ENCODE measurements at places on chromosomes 1 and 21.

DNA sequence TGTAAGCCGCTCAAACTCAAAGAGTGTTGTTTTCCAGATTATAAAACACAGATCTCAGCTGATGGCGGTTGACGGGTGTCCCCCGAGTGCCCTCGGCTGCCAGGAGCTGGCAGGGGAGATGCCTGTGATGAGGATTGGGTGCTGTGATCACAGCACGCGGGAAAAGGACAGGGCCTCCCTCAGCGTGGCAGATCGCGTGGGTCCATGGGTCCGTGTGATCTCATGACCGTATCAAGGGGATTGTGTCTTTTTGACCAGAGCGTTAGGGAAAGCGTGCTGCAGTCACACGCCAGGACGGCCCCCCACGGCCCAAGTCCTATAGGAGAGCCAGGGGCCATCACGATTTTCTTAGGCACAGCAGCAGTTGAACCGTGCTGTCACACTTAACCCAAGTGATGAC lies 51.9 kb downstream of the PDE9A start:
- DNase-seq = no peak

DNA sequence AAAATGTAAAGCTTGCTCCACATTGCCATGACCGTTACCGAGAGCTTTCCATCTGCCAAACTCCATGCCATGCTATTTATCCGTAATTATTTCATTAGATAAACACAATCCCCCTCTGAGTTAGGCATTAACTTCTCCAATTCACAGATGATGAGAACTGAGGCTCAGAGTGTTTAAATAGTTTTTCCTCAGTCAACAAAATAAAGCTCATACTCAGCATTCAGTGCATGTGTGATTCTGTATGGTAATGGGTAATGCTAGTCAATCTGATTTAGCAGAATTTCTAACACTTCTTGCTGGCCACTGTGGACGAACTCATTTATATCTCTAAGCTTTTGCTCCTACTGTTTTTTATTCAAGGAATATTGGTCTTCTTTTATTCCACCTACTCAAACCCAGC lies 17.3 kb downstream of the SAMSN1 start:
- DNase-seq = no peak

GRCh38 chr1:219279017-219279770 lies 105.5 kb downstream of the LYPLAL1 start:
- DNase-seq = no peak

DNA sequence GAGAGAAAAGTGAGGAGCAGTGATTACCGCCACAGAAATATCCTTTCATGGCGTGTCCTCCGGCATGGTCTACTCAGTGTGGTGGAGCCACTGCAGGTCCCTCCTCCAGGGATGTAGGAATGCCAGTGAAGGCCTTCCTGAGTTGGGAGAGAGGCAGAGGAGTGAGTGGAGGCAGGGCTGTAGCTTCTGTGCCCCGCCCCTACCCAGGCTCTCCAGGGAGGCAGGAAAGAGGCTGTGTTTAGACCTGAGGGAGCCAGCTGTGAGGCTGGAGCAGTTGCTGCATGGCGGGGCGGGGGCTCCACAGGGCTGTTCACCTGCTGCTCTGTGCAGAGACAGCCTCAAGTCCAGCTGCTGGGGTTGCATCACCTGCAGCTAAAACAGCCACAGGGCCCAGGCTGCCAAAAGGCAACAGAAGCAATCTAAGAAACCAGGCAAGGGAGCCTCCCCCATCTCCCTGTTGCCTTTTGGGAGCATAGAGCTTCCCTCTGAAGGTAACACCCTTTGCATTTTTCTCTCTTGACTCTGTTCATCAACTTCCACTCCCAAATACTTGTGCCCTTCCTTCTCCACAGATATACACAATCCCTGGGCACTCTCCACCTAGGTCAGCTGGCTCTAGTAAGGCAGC lies 801 bp upstream of the ANXA9 start:
- DNase-seq = no peak

- DNase-seq = no peak
These were observed 9.3 kb upstream of the FAAP20 start for GRCh38 chr1:2203671-2204414.

Measured in HCT116 (cell line).